CD8-positive, alpha-beta T cell (primary cell): ENCODE measurements at places on chromosomes 1 and 21. TPM values are rescaled to one million over a fixed set of nuclear protein-coding genes. Genes with fewer than 3 reads are reported as not detected.

Gene ELF3
- 1.5 TPM for total RNA-seq

Gene FCGR1A
- not detected for total RNA-seq

Gene USH2A
- total RNA-seq, result not detected

Gene HES3
- total RNA-seq, result not detected

Gene CD34
- not detected for total RNA-seq

Gene DYRK1A
- total RNA-seq, result 171 TPM

Gene SERINC2
- not detected for total RNA-seq

DNA sequence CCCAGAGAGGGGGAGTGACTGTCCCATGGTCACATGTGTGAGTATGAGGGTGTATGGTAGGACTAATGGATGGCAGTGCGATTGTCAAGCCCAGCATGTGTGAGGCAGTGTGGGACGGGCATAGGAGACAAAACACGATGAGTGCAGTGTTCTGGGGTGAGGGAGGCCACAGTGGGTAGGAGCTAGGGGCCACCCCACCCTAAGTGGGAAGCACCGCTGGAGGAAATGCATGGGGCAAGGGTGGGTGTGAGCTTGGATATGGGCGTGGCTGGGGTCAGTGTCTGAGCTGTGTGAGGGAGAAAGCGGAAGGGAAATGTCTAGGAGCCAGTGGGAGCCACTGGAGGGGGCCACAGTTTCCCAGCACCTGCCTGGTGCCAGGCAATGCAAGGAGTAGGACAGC, 56.5 kb downstream of the FOXO6 start:
- no peak for DNase-seq

GRCh38 chr1:150168960-150169601, 19.4 kb downstream of the PLEKHO1 start:
- DNase-seq, result peak; percentile 69

- DNase-seq, result peak; percentile 78
These were observed 10.9 kb upstream of the ALDH4A1 start for GRCh38 chr1:18913065-18913835.

DNA sequence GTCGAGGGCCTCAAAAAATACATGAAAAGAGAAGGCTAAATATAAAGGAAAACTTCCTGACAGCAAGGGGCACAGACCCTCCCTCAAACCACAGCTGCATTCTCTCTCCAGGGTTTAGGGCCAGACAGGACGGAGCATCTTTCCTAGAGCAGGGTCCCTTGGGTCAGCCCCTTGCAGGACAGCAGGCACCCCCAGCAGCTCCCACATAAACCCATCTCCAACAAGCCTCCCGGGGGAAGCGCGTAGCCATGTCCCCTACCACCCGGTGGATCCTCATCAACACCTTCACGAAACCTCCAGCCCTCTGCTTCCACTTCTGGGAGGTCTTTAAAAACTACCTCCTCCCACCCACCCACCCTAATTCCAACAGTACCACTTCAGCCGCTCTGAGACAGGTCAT, 59.5 kb downstream of the CD46 start:
- no peak for DNase-seq

DNA sequence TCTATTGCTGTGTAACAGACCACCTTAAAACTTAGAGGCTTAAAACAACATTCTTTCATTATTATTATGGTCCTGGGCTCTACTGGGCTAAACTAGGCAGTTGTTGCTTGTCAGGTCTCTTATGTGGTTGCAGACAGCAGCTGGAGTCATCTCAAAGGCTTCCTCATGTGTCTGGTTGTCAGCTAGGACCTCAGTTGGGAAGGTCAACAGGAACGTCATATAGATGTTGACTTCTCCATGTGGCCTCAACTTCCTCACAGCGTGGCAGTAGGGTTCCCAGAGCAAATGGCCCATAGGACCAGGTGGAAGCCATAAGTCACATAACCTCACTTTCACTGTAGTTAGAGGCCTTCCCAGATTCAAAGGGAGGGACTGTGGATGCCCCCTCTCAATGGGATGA, 15.4 kb upstream of the MEF2D start:
- no peak for DNase-seq

DNA sequence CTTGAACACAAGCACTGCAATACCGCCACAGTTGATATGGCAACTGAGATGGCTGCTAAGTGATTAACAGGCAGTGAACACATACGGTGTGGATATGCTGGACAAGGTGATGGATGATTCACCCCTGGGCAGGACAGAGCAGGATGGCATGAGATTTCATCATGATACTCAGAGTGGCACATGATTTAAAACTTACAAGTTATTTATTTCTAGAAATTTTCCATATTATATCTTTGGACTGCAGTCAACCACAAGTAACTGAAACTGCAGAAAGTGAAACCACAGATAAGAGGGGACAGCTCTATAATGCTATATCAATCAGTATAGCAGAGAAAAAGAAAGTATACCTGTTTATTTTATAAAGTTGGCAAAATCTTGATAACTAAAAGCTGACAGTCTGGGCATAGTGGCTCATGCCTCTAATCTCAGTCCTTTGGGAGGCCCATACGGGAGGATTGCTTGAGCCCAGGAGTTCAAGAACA, 47.9 kb downstream of the PHACTR4 start:
- DNase-seq, result peak; percentile 10

- DNase-seq, result no peak
These were observed 40.4 kb upstream of the KCNH1 start for GRCh38 chr1:211174375-211174774.

DNA sequence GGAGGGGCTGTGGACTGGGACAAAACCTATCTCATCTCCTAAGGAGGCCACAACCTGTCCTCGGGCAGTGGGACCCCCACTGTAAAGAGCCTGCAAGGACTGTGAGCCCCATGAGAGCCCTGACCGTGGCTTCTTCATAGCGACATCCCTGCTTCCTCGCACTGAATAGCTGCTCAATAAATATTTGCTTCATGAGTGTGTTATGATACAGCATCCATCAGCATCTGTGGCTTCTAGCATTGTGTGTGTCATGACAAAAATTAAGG, 40.5 kb upstream of the CSF3R start:
- DNase-seq, result no peak

GRCh38 chr1:69045572-69045971, 522.1 kb upstream of the LRRC7 start:
- no peak for DNase-seq

DNA sequence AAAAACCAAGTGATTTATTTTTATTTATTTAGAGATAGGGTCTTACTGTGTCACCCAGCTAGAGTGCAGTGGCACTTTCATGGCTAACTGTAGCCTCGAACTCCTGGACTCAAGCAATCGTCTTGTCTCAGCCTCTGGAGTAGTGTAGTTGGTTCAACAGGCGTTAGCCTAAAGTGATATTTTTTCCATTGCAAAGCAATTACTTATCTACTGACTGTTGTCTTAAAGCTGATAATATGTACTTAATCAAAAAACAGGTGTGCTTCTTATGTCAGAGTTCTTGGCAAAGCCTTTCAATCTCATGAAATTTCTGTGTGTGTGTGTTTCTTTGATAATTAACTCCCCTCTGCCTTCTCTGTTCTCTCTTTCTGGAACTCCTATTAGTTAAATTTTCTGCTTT, 62.4 kb upstream of the DUSP10 start:
- DNase-seq, result no peak

DNA sequence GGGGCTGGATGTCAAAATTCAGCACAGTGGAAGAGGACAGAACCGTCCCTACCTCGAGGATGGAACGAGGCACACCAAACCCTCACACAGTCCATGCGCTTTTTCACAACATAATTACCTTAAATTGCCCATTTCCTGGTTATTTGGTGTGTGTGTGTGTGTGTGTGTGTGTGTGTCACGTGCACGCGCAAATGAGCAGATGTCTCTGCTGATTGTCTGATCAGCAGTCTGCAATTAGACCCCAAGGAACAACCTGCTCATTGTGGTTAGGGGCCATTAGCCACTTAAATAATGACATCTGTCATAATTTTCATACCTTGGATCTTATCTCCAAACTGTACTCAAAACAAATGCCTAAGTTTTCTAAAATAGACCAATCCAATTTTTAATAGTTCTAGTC, 23.2 kb downstream of the AVPR1B start:
- no peak for DNase-seq

DNA sequence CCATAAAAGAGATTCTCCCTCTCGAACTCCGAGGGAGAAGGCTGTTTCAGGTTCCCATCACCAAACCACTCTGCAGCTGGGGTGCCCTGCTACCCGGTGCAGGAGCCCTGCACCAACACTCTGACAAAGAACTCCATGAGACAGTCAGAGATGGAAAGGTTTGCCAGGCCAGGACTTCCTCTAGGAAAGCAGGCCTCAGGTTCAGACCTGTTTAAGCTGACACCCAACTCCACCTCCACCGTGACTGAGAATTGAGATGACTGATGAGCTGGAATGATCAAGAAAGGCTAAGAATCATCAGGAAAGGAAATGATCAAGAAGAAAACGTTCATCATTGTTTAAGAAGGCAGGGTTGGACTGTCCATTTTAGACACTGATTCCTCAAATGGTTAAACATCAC, 46.2 kb upstream of the KCNE1 start:
- no peak for DNase-seq
